Heart left ventricle (tissue), 16 donors: ENCODE measurements at places on chromosomes 13 and 19.

DNA sequence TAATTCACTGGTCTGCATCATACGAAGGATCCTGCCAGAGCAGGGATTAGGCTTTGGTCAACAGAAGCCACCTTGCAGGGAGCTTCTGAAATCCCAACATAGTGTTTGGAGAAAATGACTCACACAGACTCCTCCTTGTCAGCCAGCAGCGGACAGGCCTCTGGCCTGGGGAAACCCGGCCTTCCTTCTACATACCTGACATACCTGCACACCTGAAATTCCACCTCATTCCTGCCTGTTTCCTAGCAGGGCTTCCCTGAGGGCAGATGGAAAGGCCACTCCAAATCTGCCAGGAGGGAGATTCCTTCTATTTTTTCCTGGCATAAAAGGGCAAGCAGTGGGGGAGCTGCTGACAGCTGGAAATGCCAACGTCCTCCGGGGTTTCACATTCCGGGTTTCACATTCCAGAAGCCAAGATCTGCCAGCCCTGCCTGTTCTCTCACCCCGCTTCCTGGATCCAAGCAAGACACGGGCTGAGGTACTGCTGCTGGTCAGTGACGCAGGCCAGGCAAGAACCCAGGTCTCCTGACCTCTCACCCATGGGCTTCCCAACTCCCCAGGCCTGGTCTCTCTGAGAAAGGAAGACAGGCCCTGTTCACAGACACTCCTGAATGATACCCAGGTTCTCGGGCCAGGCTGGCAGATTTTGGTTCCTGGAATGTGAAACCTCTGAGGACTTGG is 18.2 kb upstream of the IGFL1 start:
- DNase-seq = no peak

- no peak for DNase-seq
Observed at GRCh38 chr19:2574971-2575630, 99.2 kb downstream of the GADD45B start.

DNA sequence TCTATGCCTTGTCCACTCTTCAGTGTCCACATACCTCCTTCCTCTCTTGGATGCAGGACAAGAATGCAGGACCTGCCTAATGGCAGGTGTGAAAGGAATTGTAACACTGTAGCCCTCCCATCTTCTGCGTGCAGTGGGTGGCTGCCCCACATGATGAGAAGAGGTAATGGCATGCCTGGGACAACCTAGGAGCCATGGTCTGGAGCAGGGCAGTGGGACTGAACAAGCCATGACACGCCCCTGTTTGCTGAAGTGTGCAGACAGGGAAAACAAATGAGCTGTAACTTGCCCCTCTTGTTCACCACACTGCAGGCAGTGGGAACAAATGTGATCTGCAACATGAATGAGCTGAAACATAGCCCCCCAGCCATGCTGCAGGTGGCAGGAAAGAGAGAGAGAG is 192.2 kb downstream of the PCDH17 start:
- no peak for DNase-seq

DNA sequence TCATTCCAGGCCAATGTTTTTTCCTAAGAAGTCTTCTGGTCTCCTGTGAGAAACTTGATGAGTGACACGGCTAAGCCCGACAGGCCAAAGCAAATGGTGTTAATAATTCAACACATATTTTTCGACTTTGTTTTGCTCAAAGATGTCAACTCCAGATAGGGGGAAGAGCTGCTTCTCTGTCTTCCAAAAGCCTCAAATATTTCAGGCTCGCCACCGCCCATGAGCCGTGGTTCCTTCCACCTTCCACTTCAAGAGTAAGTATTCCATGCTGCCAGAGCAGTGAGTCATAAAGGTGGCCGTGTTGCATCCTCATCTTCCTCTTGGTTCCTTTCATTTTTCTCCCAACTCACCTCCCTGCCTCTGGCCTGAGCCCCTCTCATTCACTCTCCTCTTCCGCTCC is 272.6 kb downstream of the EFNB2 start:
- DNase-seq = no peak

- DNase-seq = no peak
Observed at GRCh38 chr13:51782026-51782710, 21.8 kb downstream of the DHRS12 start.

- no peak for DNase-seq
Observed at GRCh38 chr19:22608441-22608840, 25.7 kb upstream of the ZNF492 start.
